ENCODE measurements at places on chromosomes 11 and 22.
A peak's percentile ranks its signal among the peaks of the same experiment; 100 is the strongest.

- peak; percentile 55 for DNase-seq
Measured at GRCh38 chr22:49968313-49968830, 7.8 kb downstream of the PIM3 start.

DNA sequence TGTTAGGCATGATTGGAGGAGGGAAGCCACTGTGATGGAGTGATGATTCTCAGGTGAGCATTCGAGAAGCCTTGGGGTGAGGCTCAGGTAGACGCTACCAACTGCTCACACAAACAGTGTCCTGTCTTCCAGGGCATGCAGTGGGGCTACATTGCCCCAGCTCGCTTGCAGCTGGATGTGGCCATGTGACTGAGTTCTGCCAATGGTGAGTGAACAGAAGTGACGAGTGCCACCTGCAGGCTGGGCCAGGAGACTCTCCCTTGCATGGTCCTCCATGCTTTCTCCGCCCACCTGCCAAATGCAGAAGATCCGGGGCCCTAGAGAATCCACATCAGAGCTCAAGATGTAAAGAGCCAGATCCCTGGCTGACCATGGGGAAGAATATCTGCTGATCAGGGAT, 195.9 kb downstream of the BCR start:
- peak; percentile 52 for DNase-seq

DNA sequence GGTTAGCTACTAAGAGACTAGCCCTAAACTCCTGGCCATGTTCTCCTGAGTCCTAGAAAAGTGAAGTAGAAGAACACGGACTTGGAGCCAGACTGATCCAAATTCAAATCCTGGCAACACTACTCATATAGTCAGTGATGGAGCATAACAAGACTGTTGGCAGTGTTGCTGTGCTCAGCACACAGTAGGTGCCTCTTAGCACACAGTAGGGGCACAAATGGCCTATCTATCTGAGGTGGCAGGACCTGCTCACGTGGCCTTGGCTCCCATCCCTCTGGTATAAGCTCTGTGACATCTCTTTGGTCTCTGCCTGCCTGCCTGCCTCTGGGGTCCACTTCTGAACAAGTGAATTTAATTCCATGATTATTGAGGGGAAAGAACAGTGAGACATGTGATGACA, 15.4 kb downstream of the TENM4 start:
- DNase-seq = no peak

GRCh38 chr11:102617466-102618008, 7.6 kb downstream of the MMP20 start:
- no peak for DNase-seq

GRCh38 chr22:47594836-47595521, 832.5 kb downstream of the TBC1D22A start:
- peak; percentile 53 for DNase-seq

DNA sequence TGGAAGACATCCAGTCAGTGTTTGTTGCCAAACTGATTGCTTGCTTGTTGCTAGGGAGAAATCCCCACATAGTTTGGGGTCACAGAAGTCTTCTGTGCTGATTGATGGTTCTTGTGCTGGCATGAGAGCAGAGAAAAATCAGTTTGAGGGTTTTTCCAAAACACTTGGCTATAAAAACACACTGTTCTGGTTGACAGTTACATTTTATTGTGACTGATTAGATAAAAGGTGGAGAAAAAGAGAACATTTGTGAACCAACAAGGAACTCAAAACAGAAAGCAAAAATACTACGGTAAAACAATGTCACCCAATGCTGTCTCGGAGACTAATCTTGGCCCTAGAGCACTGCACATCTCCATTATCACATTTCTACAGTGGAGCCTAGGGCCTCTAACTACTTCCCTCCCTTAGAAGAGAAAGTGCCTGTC, 14.4 kb upstream of the EIF4G2 start:
- DNase-seq = no peak

- peak; percentile 22 for DNase-seq
Measured at GRCh38 chr22:49278340-49278739, 549.3 kb downstream of the BRD1 start.

GRCh38 chr22:27452245-27452644, 349.3 kb downstream of the MN1 start:
- no peak for DNase-seq

DNA sequence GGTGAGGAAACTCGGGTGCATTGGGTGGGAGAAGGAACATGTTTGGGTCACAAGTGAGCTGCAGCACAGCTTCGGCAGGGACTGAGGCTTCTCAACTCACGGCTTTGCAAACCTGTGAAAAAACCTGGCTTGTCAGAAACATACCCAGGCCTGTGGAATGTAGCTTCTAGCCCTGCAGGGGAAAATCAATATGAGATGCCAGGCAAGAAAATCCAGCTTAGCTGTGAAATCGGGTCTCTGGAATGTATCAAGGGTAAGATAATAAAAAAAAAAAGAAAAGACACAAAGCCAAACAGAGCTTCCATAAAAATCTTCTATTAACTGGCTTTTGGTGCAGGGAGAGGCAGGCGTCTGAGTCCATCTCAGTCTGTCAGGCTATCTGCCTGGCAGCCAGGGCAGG, 28.5 kb downstream of the UQCR10 start:
- no peak for DNase-seq

GRCh38 chr11:132704781-132705375, 827.4 kb downstream of the OPCML start:
- DNase-seq = no peak

DNA sequence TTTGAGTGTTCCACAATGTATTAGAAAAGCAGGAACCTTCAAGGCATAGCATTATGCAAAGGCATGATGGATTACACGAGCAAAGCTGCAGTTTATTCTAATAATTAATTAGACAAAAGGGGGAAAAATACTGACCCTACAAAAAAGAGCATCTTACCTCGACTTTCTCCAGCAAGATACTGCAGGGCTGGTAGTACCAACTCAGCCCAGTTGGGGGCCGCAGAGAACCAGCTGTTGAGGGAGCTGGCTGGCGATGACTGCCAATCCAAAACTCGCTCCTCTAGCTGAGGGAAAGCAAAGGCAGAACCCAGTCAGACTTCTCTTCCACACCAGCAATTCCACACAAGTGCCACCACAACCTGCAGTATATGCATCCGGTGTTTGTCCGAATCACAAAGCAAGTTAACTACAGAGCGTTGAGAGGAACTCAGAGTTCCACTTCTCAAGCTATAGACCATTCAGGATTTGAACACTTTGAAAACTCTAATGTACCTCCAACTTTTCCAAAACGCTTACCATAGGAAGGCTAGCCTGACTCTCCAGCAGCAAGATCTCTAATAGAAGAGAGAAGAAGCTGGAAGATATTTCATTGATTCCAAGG, 13.7 kb downstream of the NFRKB start:
- no peak for DNase-seq

GRCh38 chr11:131591051-131591461, 220.6 kb downstream of the NTM start:
- no peak for DNase-seq

DNA sequence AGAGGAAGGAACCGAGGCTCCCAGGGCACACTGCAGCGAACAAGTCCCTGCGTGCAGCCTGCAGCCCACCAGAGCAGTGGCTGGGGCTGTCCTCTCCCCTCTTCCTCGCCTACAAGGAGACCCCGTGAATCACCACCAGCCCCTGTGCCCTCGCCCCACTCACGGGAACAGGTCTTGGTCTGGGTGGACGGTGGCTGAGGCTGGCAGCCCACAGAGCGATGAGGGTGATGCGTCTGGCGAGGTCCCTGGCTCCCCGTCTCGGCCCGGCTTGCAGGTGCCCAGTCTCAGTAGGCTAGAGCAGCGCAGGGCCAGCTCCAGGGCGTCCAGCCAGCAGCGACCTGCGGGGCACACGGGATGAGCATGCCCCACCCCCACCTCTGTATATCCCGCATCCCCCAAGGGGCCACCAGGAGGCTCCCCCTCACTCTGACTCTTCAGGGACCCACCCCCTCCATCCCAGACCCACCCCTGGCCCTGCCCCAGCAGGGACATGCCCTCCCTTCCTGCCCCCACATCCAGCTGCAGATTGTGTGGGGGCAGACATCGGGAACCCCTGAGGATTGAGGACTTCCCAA, 50.5 kb upstream of the CARS1 start:
- DNase-seq = peak; percentile 49

DNA sequence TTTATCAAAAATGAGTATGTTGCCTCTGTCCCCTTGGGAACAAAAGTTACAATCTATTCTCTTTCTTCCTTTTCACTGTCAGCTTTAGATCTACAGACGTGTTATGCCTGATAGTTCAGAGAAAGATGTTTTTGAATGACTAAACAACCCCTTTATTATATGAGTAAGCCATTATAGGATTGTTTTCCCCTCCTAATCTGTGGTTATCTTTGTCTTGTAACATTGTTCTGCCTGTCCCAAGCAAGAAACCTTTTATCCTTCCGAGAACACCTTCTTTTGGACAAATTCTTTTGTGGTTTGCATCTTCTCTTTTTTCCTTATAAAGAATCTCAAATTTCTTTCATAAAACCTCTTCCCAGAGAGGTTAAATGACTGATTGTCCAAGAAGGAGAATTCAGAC, 208.4 kb downstream of the DDX10 start:
- no peak for DNase-seq

DNA sequence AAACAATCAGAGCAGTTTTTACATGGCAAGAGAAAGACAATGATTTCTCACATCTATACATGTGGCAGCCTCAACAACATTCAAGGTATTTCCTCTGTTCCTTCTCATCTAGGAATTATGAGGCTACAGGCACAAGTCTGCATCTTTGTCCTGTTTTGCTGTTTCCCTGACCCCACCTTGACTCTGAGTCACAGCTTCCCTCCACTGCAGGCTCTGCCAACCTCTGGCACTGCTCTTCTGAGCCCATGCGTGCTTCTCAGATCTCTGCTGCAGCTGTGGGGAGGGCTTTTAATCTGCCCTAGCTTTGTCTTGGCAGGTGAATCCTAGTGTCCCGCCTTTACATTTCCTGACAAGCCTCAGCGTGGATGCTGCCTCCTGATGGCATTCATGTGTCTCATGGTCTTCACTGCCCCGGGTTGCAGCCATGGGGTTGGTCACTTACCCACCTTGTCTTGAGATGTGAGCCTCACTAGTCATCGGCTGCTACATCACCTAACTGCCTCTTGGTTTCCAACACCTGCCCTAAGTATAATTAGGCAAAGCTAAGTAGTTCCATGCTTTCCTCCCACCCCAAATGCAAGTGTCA, 578.5 kb downstream of the TBC1D22A start:
- no peak for DNase-seq

- DNase-seq = no peak
Measured at GRCh38 chr11:1497600-1497999, 11.0 kb upstream of the MOB2 start.

- DNase-seq = no peak
Measured at GRCh38 chr11:12007230-12007593, 1.2 kb downstream of the DKK3 start.

- DNase-seq = no peak
Measured at GRCh38 chr11:23233075-23233474, 372.8 kb upstream of the CCDC179 start.

GRCh38 chr22:45450921-45451651, 37.6 kb downstream of the RIBC2 start:
- peak; percentile 12 for DNase-seq

GRCh38 chr11:106397787-106398501, 320.5 kb downstream of the AASDHPPT start:
- no peak for DNase-seq

- DNase-seq = no peak
Measured at GRCh38 chr22:41831828-41832552, 915 bp upstream of the SREBF2 start.

DNA sequence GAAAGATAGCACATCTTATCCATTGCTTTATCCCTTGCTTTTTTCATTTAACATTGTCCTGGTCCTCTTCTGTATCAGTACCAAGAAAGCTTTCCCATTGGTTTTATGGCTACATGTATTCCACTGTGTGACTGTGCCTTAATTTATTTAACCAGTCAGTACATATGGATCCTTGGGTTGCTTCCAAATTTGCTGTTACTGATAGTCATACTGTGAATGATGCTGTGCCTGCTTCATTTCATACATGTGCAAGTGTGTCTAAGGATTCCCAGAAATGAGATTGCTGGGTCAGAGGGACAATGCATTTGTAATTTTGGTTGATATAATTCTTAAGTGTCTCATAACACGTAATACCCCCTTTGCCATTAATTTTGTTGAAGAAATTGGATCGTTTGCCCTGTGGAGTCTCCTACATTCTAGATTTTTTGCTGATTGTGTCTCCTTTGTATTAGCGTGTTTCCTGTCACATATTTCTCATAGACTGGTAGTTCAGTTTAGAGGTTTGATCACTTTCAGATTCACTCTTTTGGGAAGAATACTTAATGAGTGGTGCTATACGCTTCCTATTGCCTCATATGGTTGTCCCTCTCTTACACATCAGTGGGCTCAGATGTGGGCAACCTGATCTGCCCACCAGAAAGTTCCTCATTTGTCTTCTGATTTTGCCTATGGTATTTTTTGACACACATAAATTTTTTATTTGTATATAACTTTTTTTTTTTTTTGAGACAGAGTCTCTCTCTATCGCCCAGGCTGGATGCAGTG, 35.3 kb downstream of the MYBPC3 start:
- DNase-seq = no peak

- DNase-seq = no peak
Measured at GRCh38 chr22:24848559-24849168, 42.7 kb downstream of the SGSM1 start.

GRCh38 chr11:34344768-34345539, 12.9 kb downstream of the ABTB2 start:
- DNase-seq = no peak

DNA sequence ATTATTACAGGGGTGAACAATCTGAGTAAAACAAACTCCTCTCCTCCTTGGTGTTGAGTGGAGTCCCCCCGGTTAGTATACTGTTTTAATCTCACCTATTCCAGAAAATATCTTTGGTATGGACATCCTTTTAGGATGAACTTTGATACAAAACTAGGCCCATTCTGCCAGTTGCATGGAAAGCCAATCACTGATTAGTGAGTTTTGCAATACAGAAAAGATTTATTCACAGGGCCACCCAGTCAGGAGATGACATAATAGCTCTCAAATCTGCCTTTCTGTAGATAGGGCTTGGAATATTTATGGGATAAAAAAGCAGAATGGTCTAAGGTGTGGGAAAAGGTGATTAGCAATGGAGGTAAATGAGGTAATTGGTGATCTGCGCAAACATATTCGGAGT, 30.3 kb upstream of the SLC22A25 start:
- DNase-seq = no peak

DNA sequence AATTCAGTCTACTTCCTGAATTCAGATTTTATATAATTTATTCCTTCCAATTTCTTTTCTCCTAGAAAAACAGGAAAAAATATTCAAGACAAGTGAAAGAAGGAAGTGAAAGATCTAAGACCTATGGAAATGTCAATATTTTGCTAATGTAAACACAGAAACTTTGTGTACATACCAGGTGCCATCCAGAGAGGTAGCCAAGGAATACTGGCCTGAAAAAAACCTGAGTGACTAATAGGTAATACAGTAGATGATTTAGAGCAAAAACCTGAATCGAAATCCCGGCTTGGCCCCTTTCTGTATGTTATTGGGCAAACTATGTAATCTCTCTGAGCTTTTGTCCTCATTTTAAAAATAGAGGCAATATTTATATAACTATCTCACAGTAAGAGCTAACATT, 59.2 kb upstream of the FSHB start:
- DNase-seq = no peak

DNA sequence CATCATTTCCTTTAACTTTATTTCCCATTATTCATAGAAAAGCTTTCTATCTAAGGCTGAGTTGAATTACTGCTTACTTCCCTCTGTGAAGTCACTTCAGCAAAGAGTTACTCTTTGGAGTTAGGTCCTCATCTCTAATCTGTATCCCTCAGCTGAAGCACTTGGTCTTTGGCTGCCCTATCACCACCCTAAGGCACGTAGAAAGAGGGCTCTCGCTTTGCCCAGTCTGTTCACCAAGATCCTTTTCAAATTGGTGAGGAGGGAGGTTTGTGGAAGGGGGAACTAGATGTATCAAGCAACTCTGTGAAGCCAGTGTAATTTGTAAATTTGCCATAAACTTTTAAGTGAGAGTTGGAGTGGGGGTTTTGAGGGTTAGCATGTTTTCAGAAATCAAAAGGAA, 43.4 kb downstream of the PAX6 start:
- DNase-seq = no peak

All from natural killer cell treated with Interleukin-12 subunit alpha and Interleukin-12 subunit beta and Interleukin-15 and Interleukin-18, amount 100 ng/mL, for 72 hours (primary cell).